ENCODE measurements at places on chromosomes 7 and 10.

GRCh38 chr10:5832946-5833345 lies 19.7 kb upstream of the GDI2 start:
- no peak for DNase-seq

GRCh38 chr10:47076949-47077361 lies 165.7 kb downstream of the PTPN20 start:
- DNase-seq = no peak

DNA sequence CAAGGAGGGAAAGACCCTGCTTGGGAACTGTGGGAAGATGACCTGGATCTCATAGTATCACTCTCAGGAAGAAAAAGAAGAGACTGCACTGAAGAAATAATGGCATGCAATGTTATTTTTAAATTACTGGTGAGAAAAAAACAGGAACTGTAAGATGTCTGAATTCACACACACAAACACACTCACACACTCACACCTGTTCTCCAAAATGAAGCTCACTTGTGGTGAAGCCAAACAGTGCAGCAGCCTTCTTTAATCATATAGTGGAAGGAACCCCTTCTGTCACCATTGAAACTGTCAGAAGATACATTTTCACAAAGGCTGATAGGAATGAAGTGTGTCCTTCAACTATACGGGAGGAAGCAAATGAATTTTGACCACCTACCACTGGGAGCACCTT lies 156.5 kb upstream of the GHITM start:
- no peak for DNase-seq

GRCh38 chr7:139916717-139917395 lies 87.8 kb downstream of the TBXAS1 start:
- no peak for DNase-seq

- DNase-seq = no peak
Measured at GRCh38 chr10:1078668-1079067, 22.5 kb downstream of the WDR37 start.

GRCh38 chr10:20971901-20972300 lies 74.8 kb upstream of the NEBL start:
- peak; percentile 17 for DNase-seq

DNA sequence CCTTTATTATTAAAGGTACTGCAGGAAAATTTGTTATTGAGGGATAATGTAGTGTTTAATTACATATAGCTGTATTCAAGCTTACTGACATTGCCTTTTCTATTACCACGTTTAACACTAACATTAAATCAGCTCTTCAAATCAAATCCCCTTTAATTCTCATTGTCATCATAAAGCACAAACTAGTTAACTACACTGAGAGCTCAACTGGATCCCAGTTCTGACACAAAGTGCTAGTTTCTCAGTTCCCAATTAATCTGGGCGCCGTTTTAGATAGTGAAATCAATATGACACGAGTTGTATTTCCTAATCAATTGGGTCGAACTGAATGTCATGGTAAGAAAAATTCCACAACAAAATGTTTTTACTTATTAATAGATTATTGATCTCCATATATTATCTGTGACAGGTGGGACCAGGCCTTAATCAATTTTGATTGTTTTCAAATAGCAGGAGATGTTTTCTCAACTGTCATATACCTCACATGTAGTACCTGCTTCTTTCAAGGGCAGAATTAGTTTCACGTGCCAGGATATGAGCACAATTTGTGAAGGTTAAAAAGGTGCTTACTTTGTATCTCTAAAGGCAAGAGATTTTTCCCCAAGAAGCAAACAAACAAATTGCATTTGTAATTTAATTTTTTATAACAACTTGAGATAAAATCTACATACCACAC lies 71.0 kb downstream of the AASS start:
- DNase-seq = no peak

- no peak for DNase-seq
Measured at GRCh38 chr7:151762583-151763245, 114.2 kb downstream of the PRKAG2 start.

- peak; percentile 90 for DNase-seq
Measured at GRCh38 chr7:80542398-80542797, 30.5 kb upstream of the GNAT3 start.

- DNase-seq = no peak
Measured at GRCh38 chr7:133015888-133016287, 66.0 kb downstream of the CHCHD3 start.

DNA sequence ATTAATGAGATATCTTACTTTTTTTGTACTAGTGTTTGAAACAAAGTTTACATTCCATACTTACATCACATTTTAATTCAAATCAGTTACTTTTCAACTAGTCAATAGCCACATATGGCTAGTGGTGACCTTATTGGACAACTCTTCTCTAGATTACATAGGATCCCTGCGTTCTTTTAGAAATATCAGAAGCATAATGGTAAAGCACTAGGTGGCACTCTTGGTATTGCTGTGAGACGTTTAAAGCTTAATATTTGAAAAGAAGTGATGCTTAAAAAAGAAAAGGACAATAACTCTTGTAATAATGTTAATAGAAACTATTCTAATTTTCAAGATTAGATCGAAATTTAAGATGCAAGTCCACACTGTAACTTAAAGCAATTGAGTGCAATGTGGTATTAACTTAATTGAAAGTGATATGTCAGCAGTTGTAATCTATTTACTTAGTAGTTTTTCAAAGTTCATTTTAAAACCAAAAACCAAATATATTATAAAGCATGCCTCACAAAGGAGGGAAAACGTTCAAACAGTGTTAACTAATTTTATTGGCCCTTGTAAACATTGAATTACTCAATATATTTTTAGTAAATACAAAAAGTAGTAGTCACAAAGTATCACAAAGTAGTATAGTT lies 339.1 kb downstream of the ATRNL1 start:
- peak; percentile 35 for DNase-seq

Measured in bronchial epithelial cell (primary cell).